ENCODE measurements at places on chromosomes 6 and 20.

- no peak for DNase-seq
Observed at GRCh38 chr20:47740862-47741184, 44.5 kb downstream of the SULF2 start.

DNA sequence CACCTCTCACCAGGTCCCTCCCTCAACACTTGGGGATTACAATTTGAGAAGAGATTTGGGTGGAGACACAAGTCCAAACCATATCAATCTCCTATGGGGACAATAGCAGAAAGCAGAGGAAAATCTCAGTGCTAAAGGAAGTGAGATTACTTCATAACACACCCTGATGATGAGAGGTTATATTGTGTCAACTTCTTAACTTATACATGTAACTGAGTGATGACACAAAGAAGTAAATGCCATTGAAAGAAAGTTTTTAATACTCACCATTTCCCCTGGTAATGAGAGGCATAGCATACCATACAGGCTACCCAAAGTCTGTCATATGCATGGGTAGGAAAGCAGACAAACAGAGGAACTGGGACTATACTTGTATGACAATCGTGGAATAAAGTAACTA, 137.2 kb downstream of the MMUT start:
- no peak for DNase-seq

DNA sequence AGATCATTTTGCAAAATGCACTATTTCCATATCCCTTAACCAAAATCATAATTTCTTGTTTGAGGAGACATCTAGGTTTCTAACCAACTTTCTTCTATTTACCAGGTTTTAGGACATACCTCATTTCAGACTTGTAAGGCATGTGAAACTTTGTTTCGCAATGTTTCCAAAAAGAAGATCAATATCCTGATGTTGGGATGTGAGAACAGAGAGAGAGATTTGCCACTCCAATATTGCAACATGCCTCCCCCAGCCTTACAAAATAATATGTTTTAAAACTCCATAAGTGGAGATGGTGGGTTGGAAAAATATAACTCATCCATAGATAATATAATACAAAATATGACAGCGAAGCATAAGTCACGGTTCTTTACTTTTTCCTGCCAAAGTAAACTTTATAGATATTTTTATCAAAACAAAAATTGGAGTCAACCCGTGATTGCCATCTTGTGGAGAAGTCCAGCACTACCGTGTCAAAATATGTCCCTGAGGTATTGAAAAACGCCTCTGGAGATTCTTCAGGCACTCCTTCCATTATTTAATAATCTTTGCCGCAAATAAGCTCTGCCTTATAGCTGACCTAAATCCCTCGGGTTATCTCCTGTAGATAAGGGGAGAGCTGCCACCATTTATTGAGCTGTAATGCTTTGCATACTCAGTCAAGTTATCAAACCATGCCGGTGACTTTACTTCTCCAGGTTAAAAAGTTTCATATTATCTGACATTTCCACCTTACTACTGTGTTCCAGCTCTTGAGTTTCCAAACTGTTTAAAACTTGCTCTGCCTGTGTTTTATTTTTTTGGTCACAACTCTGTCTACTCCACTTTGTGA, 534.2 kb downstream of the HACE1 start:
- DNase-seq, result no peak

- no peak for DNase-seq
Observed at GRCh38 chr6:110886555-110887167, 12.1 kb downstream of the AMD1 start.

- DNase-seq, result no peak
Observed at GRCh38 chr20:18133962-18134361, 3.7 kb upstream of the KAT14 start.

DNA sequence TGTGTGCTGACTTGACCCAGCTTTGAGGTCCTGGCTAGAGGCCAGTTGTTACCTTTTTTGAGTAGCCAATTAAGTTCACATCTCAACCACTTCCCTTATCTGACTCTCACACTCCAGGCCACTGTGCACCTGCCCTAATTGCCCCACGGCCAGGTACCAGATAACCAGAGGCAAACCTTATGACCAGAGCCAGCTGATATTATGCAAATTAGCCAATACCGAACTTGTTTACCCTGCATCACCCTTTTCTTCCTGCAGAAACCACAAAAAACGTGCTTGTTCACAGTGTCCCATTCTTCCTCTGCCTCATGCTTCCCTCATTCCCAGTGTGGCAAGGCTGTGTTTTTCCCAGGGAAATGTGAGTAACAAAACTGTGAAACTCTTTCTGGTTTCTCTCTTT, 89.3 kb downstream of the HTR1B start:
- no peak for DNase-seq

DNA sequence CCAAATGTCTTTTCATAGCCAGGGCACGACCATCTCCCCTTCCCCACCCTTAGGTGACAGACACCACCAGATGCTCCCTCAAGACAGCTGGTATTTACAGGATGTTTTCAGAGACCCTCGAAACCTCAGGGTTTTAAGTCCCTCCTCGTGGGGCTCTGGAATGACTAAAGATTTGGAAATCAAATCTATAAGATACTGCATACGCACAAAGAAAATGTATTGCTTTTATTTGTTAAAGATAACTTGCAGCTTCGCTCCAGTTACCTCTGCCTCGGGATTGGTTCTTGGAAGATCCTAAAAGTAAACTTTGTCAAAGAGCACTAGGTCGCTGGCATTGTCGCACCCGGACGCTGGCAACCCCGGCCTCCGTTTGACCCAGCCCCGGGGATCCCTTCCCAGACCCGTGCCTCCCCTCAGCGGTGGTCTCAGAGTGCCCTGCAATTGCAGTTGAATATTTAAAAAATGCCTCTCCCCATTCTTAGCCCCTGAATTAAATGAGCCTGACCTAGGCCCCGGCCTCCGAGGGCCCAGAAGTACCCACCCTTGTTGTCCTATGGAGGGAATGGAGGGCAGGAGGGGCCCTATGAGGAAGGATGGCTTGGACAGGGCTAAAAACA, 7.1 kb downstream of the PAX1 start:
- DNase-seq, result no peak

DNA sequence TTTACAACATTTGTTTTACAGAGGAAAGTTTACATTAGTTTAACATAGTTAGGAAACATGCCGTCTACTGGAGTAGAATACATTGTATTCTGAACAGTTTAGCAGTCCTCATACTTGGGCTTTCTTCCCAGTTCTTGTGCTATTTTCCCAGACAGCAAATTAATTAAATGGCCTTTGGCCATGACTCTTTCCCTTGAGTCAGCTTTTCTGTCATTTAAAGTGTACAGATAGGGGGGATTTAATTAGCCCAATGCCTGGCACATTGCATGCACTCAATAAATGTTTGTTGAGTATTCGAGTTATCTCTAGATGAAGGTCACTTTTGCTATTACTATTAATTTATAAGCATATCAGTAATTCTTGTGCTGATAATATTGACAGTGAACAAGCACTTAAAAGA, 1.6 kb downstream of the TMEM244 start:
- DNase-seq, result no peak

- no peak for DNase-seq
Observed at GRCh38 chr6:49923826-49924225, 40.1 kb downstream of the DEFB114 start.

GRCh38 chr20:49320460-49320859, 42.6 kb upstream of the ZNFX1 start:
- DNase-seq, result no peak

DNA sequence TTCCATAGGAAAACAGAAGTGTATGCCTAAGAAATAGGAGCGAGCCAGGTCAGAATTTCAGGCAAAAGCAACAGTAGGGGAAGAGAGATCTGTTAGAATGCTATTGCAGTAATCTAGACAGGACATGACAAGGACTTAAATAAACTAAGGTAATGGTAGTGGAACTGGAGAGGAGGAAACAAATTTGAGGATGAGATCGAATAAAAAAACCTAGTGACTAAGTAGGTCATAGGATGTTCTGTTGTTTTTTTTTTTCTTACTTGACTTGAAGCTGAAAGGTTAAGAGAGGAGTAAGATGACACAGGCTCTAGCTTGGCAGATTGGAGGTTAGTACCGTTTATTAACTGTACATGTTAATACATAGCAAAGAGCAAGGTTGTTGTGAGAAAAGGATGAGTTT, 28.6 kb downstream of the ORC3 start:
- DNase-seq, result no peak

GRCh38 chr6:88865275-88865674, 98.1 kb downstream of the RNGTT start:
- DNase-seq, result no peak

DNA sequence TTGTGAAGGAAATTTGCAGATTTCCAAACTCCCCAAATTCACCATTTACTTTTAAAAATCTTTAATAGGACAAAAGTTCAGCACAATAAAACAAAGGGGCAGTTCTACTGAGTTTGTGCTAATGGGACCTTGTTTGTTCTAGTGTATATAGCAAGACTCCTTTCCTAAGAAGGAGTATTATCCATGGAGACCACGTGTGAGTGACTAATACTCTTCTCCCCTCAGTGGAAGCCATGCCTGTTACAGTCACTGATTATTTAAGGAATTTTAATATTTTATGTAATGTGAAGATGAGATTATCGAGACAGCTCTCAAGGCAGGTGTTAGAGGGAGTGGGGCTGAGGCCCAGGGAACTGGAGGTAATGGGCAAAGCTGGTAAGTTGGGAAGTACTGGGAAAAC, 16.4 kb upstream of the QKI start:
- no peak for DNase-seq

DNA sequence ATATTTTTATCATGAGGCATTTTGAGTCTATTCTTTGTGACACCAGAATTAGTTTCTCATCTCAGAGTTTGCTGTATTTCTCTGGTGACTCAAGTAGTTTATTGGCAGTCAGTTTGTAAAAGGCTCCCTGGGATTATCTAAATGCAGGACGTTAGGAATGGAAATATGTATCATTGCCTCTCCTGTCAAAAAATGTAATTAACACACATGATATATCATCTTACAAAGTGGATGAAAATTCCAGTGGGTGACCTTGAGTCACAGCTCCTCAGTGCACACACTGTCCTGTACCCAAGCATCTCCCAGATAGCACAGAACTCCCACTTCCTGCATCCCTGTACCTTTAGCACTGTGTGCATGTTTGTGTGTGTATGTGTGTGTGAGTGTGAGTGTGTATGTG, 258.6 kb downstream of the LAMA2 start:
- no peak for DNase-seq

- no peak for DNase-seq
Observed at GRCh38 chr6:107124934-107125348, 9.6 kb upstream of the BEND3 start.

GRCh38 chr6:122931916-122932315, 64.1 kb upstream of the CLVS2 start:
- no peak for DNase-seq

DNA sequence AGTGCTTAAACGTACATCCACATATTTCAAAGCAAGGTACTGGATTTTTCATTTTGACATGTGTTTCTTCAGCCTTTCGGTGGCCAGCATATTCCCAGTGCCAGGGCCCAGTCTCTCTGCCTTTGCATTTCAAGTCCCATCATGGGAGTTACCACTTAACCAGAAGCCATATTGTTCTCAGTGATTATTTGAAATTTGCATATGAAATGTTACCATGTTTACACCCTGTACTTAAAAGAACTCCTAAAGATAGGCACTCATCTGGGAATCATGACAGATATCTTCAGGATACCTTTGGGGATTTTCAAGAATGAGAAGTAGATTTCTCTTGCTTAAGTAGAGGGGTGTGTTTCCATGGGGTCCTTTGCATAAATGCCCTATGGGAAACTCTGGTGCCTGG, 367.5 kb downstream of the NRN1 start:
- DNase-seq, result no peak

Data from heart right ventricle (tissue), 16 donors.